Uterus (tissue), 4 donors: ENCODE measurements at places on chromosomes 11 and 22. TPM values are rescaled to one million over a fixed set of nuclear protein-coding genes. Genes with fewer than 3 reads are reported as not detected.
A peak's percentile ranks its signal among the peaks of the same experiment; 100 is the strongest.

DNA sequence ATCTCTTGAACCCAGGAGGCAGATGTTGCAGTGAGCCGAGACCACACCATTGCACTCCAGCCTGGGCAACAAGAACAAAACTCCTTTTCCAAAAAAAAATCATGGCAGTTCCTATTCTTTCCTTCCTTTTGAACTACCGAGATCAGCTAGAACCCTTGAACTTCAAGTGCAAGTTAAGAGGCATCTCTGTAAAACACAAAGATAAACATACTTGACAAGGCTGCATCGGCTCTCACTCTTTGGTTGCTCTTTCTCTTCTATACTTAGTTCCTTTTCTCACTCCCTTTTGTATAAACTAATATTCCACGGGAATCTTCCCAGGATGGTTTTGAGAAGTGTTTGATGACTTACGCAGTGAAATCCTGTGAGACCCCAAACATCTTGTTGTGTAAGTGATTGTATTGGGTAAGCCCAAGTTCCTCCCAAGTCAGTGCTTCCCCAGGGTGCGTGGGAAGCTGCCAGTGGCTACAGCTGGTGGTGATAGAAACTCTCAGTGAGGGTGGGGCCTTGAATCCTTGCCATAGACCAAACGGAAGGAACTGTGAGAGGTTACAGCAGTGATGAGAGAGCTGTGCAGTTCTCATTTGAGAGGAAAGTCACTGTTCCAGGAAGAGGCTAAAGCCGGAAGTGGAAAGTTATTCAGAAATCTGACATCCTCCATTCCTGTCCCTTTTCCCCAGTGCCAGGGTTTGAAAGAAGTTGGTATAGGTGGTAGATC lies 24.1 kb upstream of the CDC42EP2 start:
- no peaks in the 10 kb centered on the region for H3K27me3 ChIP-seq
- peak overlapping the region; percentile 91 for H3K27ac ChIP-seq
- no peak overlapping the region for H3K4me3 ChIP-seq
- DNase-seq: peak; percentile 94
- peaks cover 28% of the 10 kb centered on the region for H3K4me1 ChIP-seq
- H3K36me3 ChIP-seq: no peaks in the 10 kb centered on the region

DNA sequence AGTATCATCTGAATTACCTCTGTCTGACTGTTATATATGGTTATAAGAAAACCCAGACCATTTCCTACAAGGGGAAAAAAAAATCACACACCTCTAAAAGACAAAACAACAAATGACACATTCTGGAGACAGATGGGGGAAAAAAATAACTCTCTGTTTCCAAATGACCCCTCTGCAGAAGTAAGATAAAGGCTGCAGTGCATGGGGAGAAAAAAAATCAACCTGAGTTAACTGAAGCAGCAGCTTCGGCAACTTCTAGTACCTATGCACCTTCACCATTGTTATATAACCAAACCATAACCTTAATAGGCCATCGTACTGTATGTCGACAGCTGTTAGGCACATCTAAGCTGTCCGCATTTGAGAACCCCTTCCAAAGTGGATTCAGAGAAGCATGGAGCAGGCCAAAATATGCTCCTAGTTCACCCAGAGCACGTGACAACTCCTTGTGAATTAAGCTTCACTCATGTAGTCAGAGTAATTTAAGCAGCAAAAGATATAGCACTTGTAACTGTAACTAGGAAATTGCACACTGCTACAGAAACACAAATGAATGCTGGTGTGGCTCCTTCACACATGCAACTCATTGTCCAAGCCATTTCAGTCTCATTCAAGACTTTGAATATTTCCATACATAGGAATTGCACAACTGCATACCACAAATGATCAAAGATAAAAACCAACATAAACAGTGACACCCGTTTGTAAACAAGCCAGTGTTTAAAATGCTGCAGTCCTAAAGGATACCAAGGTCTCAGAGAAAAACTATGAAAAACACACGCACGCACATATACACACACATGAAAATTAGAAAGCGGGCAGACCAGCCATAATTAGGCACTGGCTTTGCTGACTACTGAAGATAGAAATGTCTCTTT lies 2.7 kb downstream of the SIK3 start:
- no peak overlapping the region for H3K4me3 ChIP-seq
- no peak for DNase-seq
- H3K27ac ChIP-seq: peak overlapping the region; percentile 97
- no peaks in the 10 kb centered on the region for H3K36me3 ChIP-seq
- H3K27me3 ChIP-seq: no peaks in the 10 kb centered on the region

DNA sequence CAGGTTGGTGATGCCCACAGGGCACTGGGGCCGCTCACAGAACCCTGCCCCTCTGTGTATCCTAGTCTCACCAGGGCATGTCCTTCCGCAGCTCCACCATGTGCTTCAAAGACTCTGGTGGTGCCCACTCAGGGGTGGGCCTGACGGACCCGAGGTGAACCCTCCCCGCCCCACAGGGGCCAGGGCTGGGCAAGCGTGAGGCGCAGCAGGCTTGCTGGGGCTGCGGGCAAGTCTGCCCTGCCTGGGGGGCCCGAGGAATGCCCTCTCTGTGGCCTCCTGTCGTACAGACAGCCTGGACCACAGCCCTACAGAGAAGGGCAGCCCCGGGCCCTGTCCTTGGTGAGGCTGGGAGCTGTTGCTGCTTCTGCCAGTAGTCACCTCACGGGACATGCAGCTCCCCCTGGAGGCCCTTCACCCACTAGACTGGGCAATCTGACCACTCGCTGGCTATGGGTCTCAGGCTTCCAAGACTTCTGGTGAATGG lies 40.2 kb downstream of the TBX1 start:
- peak overlapping the region; percentile 81 for H3K27ac ChIP-seq
- H3K27me3 ChIP-seq: no peaks in the 10 kb centered on the region
- peaks cover 5% of the 10 kb centered on the region for H3K4me1 ChIP-seq
- H3K36me3 ChIP-seq: no peaks in the 10 kb centered on the region
- H3K4me3 ChIP-seq: no peak overlapping the region

- no peak overlapping the region for H3K4me3 ChIP-seq
- no peaks in the 10 kb centered on the region for H3K27me3 ChIP-seq
- H3K36me3 ChIP-seq: no peaks in the 10 kb centered on the region
- H3K27ac ChIP-seq: no peak overlapping the region
Measured at GRCh38 chr11:85029964-85030363, 597.2 kb downstream of the DLG2 start.

DNA sequence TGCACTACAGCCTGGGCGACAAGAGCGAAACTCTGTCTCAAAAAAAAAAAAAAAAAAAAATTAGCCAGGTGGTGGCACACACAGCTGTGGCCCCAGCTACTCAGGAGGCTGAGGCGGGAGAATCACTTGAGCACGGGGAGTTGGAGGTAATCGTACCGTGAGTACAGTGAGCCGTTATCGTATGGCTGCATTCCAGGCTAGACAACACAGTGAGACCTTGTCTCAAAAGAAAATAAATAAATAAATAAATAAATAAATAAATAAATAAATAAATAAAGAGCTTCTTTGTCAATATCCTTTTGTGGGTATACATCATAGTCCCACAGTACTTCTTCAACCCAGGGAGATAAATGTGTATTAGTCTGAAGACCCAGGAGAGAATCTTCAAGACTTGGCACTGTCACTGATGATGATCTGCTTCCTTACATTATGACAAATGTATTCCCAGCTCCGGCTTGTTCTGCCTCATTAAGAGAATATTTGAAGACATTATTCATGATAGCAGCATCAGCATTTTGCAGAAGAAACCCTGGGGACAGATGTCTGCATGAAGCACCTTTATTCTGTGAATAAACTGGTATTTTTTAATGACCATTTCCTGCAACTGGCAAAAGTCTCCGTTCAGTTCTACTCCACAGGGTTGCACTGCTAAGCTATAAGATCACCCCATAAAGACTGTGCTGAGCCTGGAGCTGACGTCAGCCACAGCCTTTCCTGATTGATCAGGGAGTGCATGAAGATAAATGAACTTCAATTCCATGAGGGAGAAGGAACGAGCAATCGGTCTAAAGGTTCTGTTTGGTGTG lies 1.6 kb upstream of the ACY3 start:
- H3K27ac ChIP-seq: no peak overlapping the region
- H3K4me1 ChIP-seq: no peaks in the 10 kb centered on the region
- no peak for DNase-seq
- H3K36me3 ChIP-seq: no peaks in the 10 kb centered on the region
- H3K4me3 ChIP-seq: no peak overlapping the region
- H3K27me3 ChIP-seq: no peaks in the 10 kb centered on the region

Gene IGF2
- 54.1 TPM for total RNA-seq

DNA sequence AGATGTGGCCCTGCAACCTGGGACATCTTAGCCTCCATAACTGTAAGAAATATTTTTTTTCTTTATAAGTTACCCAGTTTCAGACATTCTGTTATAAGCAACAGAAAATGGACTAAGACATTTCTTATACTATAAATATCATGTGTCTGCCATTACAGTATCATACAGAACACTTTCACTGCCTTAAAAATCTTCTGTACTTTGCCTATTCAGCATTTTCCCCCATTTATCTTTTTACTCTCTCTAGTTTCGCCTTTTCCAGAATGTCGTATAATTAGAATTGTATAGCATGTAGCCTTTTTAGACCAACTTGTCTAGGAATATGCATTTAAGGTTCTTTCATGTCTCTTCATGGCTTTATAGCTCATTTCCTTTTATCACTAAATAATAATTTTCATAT lies 88.0 kb downstream of the PARVA start:
- H3K4me3 ChIP-seq: no peak overlapping the region
- H3K27me3 ChIP-seq: no peaks in the 10 kb centered on the region
- no peak for DNase-seq
- H3K36me3 ChIP-seq: no peaks in the 10 kb centered on the region

DNA sequence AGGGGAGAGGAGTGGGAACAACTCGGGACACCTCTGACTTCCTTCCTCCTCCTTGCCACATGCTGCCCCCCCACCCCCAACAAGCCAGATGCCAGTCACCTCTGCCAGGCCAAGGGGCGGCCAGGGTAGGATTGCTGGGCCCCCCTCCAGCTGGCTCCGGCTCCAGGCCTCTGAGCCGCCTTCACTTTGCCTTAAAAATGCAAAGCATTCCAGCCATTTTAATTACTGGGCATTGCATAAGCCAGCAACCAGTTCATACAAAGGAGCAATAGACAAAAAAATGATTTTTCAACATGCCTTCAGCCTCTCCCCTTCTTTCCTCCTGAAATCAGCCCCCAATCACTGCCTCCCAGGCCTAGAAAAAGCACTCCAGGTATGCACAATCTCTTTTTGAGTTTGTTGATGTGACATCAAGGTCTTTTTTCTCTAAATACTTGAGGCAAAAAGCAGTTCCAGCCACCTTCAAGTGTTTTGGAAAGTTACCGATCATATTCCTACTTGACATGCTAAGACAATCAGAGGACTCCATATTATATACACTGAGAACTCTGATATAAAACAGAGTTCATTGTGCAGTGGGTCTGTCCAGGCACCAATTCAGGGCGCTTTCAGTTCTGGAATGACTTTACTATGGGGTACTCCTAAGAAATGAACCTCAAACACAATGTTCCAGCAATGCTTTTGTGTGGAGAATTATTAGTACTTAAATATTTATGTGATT lies 12.4 kb upstream of the TIMP3 start:
- no peak for DNase-seq
- no peaks in the 10 kb centered on the region for H3K4me1 ChIP-seq
- peak overlapping the region; percentile 38 for H3K27ac ChIP-seq
- no peak overlapping the region for H3K4me3 ChIP-seq
- no peaks in the 10 kb centered on the region for H3K27me3 ChIP-seq

DNA sequence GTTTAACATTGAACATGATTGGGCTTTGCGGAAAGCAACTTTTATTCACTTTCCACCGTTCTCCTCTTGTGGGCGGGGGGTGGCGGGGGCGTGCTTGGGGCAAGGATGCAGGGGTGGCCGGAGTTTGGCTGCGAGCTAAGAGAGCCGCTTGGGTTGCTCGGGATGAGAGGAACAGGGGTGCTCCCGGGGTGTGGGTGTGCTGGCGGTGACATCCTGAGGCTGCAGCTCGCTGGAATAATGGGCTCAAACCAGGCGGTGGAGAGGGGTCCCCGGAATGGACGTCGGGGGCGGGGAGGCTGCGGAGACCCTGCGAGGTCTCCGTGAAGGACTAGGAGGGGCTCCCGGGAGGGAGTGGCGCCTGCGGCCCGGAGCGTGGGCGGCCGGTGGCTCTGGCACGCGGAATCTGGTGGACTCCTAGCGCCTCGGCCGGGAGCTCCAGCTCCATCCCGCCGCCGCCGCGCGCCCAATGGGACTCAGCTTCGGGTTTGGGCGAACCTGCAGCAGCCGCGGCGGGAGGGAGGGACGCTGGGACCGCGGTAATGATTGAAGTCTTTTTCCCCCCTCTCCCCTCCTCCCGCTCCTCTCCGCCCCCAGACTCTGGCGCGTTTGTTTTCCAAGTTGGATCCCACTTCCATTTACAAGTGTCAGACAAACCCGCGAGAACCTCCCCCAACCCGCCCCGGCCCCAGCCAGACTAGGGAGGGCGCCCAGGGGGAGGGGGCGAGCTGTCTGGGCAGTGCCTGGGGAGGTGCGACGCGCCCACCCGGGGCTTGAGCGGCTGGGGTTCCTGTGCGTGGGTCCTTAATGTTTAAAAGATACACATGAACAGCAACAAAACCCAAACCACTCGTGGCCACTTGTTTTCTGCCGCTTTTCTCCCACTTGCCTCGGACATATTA lies 2.0 kb downstream of the FAT3 start:
- H3K27ac ChIP-seq: no peak overlapping the region
- H3K4me3 ChIP-seq: peak overlapping the region; percentile 29
- DNase-seq: no peak
- no peaks in the 10 kb centered on the region for H3K36me3 ChIP-seq
- H3K4me1 ChIP-seq: peaks cover 8% of the 10 kb centered on the region

DNA sequence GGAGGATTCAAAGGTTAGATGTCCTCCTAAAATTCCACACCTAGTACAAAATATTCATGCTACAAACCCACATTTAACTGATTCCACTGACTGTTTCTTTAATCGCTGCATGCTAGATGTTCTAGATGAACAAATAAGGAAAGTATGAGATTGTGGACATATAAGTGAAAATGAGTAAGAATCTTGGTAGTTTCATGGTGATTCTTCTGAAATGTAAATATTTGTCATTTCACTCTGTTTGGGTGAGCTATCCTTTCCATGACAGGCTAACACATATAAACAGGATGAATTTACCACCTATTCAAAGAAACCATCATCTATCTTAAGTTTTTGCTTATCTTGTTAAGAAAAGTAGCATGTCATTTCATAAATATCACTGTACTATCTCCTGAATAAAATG lies 14.8 kb downstream of the OR5B3 start:
- no peaks in the 10 kb centered on the region for H3K27me3 ChIP-seq
- no peaks in the 10 kb centered on the region for H3K36me3 ChIP-seq
- H3K27ac ChIP-seq: no peak overlapping the region
- no peak for DNase-seq
- no peak overlapping the region for H3K4me3 ChIP-seq
